Activated CD4-positive, CD25-positive, alpha-beta regulatory T cell (primary cell): ENCODE measurements at places on chromosomes 3 and 15.

DNA sequence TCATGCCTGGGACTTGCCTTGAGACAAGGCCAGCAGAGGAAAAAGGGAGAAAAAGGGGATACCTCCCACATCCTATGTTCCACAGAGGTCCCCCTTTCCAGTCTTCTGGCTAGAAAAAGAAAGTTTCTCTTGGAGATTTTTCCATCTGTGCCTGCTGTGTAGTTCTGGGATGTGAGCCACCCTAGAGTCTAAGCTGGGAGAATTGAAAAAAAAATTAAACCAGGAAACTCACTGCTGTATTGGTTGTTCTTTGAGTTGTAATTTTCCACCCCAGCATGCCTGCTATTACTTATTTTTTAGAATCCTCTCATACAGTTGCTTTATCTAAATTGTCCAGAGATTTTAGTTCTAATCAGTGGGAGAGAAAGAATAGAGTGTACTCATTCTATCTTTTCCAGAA, 68.4 kb downstream of the SV2B start:
- no peak for DNase-seq

DNA sequence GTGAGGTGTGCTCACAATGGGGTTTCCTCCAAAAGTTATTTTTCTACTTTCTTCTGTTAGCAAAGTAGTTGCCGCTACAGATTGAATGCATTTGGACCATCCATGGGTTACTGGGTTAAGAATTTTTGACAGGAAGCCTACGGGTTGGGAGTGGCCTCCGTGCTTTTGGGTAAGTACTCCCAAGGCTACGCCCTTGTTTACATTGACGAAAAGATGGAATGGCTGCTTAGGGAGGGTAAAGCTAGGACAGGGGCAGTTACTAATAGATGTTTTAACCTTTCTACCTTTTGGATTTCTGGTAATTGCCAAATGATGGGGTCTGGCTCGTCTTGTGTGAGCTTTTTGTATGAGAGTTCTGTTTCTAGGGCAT, 20.4 kb upstream of the ATG7 start:
- DNase-seq, result no peak

DNA sequence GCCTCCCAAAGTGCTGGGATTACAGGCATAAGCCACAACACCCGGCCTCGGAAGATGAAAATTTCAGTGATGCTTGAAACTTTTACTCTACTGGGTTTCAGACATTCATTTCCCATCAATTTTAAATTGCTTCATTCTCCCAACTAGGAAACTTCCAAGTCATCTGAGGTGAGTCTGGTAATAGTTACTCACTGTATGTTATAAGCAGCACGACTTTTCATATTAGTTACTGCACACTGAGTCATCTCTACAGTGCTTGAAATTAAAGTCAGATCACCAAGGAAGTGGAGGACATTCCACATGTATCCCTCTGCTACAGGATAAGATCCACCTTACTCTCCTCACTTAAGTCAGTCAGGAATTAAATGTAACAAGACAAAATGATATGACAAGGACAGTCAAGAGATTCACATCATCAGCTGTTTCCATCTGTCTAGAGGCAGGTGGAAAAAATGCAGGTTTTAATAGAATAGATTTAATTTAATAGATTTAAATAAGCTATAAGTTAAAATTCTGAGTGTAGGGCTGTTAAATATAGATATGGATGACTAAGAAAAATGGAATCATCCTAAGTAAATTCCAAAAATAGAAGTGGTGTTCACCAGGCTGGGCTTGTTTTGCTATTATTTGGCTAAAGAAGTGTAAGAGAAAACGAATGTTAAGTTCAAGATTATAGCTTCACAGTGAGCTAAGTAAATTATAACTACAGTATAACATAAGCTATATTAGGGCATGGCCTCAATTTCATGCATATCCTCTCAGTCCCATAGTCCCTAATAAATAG, 104.4 kb downstream of the TMCO5A start:
- no peak for DNase-seq

GRCh38 chr3:126129398-126129891, 45.5 kb upstream of the SLC41A3 start:
- DNase-seq, result no peak

DNA sequence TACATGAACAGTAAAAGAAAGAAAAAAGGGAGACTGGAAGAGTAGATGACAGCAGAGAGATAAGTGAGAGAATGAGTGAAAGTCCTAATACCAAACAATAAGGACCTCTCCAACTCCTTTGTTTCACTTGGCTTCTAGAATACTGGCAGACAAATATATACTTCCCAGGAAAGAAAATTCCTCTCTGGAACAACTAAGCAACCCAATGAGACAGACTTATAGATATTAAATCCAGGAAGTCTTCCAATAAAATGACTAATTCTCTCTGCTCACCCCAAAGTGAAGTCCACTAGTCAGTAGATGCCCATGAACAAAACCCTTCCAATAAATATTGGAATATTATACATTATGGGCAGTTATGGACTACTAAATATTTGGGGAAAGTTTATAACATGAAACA, 114.2 kb downstream of the NEDD4 start:
- DNase-seq, result no peak
